ENCODE measurements at places on chromosomes 12 and 14. TPM values are rescaled to one million over a fixed set of nuclear protein-coding genes. Genes with fewer than 3 reads are reported as not detected.

DNA sequence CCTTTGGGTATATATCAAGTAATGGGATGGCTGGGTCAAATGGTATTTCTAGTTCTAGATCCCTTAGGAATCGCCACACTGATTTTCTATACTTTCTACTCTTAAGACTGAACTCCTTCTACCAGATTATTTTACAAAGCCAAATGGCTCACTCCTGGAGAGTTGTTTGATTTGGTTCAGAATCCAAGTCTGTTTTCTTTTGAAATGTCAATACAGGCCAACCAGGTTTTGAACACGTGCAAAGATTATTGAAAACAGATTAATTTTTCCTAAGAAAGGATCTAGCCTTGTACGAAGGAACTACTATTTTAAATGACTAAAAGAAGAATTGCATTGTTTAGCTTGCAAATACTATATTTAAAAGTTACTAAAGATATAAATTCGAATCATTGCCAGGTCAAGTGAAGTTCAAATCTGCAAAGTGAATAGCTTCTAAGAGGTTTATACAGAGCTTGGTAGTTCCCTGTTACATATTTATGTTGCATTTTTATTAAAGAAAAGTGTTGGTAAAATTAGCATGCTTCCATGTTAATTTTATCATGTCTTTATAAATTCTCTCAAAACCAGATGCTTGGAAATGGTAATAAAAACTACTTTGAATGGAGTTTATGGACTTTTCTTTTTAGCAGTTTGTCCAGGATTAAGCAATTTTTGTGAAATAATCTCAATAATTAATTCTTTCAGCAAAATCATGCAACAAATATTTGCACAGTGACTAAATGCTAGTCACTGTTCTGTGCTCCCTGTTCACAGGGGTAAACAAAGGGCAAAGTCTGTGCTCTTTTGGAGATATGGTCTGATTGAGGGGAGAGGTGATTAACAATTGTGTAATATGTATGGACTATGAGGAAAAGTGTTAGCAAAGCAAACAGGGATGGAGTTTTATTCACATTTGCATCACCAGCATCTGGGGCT lies 38.9 kb downstream of the GPR65 start:
- DNase-seq, result no peak
- no peaks in the 10 kb centered on the region for H3K27me3 ChIP-seq
- H3K4me1 ChIP-seq, result peaks cover 5% of the 10 kb centered on the region

- no peaks in the 10 kb centered on the region for H3K36me3 ChIP-seq
- DNase-seq, result no peak
- H3K27ac ChIP-seq, result no peak overlapping the region
These were observed 254.2 kb downstream of the ZFP36L1 start for GRCh38 chr14:68538639-68539038.

- H3K27ac ChIP-seq, result no peak overlapping the region
- H3K4me1 ChIP-seq, result no peaks in the 10 kb centered on the region
- DNase-seq, result no peak
- H3K27me3 ChIP-seq, result no peaks in the 10 kb centered on the region
- peaks cover 26% of the 10 kb centered on the region for H3K36me3 ChIP-seq
- no peak overlapping the region for H3K4me3 ChIP-seq
These were observed 63.7 kb upstream of the DNM1L start for GRCh38 chr12:32615441-32615840.

GRCh38 chr14:65024957-65025356 lies 38.3 kb downstream of the FNTB start:
- H3K36me3 ChIP-seq, result no peaks in the 10 kb centered on the region
- no peaks in the 10 kb centered on the region for H3K4me1 ChIP-seq
- H3K27ac ChIP-seq, result no peak overlapping the region
- DNase-seq, result no peak
- H3K4me3 ChIP-seq, result no peak overlapping the region

- no peaks in the 10 kb centered on the region for H3K36me3 ChIP-seq
- no peak for DNase-seq
- no peak overlapping the region for H3K4me3 ChIP-seq
- no peaks in the 10 kb centered on the region for H3K27me3 ChIP-seq
- no peaks in the 10 kb centered on the region for H3K4me1 ChIP-seq
- H3K27ac ChIP-seq, result no peak overlapping the region
These were observed 47.3 kb downstream of the DAD1 start for GRCh38 chr14:22541721-22542120.

DNA sequence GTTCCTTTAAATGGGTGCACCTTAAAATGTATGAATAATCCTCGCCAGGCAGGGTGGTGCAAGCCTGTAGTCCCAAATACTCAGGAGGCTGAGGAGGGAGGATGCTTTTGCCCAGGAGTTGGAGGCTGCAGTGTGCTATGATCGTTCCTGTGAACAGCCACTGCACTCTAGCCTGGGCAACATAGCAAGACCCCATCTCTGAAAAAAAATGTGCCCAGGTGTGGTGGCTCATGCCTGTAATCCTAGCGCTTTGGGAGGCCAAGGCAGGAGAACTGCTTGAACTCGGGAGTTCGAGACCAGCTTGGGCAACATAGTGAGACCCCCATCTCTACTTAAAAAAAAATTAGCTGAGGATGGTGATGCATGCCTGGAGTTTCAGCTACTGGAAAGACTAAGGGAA lies 39.6 kb downstream of the ACACB start:
- no peaks in the 10 kb centered on the region for H3K27me3 ChIP-seq
- no peaks in the 10 kb centered on the region for H3K36me3 ChIP-seq
- H3K4me1 ChIP-seq, result peaks cover 12% of the 10 kb centered on the region
- no peak overlapping the region for H3K27ac ChIP-seq
- H3K4me3 ChIP-seq, result no peak overlapping the region

GRCh38 chr14:22178333-22178839 lies 410.6 kb downstream of the DAD1 start:
- H3K36me3 ChIP-seq, result no peaks in the 10 kb centered on the region
- DNase-seq, result no peak
- H3K27ac ChIP-seq, result no peak overlapping the region
- H3K4me3 ChIP-seq, result no peak overlapping the region
- no peaks in the 10 kb centered on the region for H3K4me1 ChIP-seq

DNA sequence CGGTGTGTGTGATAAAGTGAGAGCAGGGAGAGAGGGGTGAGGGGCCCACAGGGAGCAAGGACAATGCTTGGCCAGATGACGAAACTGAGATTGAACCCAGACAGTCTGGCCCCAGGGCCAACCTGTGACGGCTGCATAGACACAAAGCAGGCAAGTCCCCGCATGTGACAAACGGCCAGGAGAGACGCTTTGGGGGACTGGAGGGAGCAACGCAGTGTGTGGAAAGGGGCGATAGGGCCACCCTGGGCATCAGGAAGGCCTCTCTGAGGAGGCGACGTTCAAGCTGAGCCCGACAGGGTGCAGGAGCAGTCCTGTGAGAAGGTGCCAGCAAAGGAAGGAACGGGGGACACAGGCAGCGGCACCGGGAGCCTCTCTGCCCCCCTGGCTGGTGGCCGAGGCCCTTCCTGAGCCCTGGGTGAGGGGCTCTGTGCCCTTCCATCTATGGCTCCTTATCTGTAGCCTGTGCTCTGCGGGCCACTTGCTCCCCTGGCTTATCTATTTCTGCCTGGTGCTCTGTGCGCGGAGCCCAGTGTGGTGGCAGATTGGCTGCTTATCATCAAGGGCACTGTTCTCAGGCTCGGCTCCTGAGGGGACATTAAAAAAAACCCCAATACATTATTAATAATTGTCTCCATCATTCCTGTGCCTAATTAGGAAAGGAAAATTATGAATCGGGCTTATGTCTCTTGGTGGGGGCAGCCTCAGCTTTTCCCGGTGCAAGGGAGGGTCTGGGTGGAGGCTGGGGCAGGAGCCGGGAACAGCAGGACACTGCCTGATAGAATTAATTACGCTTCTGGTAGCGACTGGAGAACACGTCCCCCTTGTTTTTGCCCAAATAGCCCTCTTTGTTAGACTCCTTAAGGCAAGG lies 39.8 kb downstream of the PRIMA1 start:
- DNase-seq, result no peak
- H3K27me3 ChIP-seq, result no peaks in the 10 kb centered on the region
- H3K27ac ChIP-seq, result no peak overlapping the region
- no peak overlapping the region for H3K4me3 ChIP-seq

GRCh38 chr12:118541071-118541470 lies 164.7 kb downstream of the SUDS3 start:
- no peak for DNase-seq
- H3K36me3 ChIP-seq, result no peaks in the 10 kb centered on the region
- H3K27ac ChIP-seq, result no peak overlapping the region

GRCh38 chr14:105487449-105487985 lies 831 bp downstream of the CRIP1 start:
- H3K36me3 ChIP-seq, result no peaks in the 10 kb centered on the region
- no peak for DNase-seq
- peaks cover 6% of the 10 kb centered on the region for H3K4me1 ChIP-seq
- H3K4me3 ChIP-seq, result peak overlapping the region; percentile 14

GRCh38 chr12:75438059-75438754 lies 42.3 kb upstream of the GLIPR1 start:
- no peaks in the 10 kb centered on the region for H3K4me1 ChIP-seq
- H3K27me3 ChIP-seq, result no peaks in the 10 kb centered on the region
- H3K4me3 ChIP-seq, result no peak overlapping the region
- no peak overlapping the region for H3K27ac ChIP-seq

GRCh38 chr14:55353686-55354467 lies 57.8 kb downstream of the ATG14 start:
- peaks cover 6% of the 10 kb centered on the region for H3K4me1 ChIP-seq
- H3K27ac ChIP-seq, result no peak overlapping the region
- no peaks in the 10 kb centered on the region for H3K36me3 ChIP-seq

- no peak overlapping the region for H3K4me3 ChIP-seq
- no peaks in the 10 kb centered on the region for H3K36me3 ChIP-seq
- no peaks in the 10 kb centered on the region for H3K27me3 ChIP-seq
- no peak for DNase-seq
These were observed 55.4 kb downstream of the GRIP1 start for GRCh38 chr12:66623455-66623854.

DNA sequence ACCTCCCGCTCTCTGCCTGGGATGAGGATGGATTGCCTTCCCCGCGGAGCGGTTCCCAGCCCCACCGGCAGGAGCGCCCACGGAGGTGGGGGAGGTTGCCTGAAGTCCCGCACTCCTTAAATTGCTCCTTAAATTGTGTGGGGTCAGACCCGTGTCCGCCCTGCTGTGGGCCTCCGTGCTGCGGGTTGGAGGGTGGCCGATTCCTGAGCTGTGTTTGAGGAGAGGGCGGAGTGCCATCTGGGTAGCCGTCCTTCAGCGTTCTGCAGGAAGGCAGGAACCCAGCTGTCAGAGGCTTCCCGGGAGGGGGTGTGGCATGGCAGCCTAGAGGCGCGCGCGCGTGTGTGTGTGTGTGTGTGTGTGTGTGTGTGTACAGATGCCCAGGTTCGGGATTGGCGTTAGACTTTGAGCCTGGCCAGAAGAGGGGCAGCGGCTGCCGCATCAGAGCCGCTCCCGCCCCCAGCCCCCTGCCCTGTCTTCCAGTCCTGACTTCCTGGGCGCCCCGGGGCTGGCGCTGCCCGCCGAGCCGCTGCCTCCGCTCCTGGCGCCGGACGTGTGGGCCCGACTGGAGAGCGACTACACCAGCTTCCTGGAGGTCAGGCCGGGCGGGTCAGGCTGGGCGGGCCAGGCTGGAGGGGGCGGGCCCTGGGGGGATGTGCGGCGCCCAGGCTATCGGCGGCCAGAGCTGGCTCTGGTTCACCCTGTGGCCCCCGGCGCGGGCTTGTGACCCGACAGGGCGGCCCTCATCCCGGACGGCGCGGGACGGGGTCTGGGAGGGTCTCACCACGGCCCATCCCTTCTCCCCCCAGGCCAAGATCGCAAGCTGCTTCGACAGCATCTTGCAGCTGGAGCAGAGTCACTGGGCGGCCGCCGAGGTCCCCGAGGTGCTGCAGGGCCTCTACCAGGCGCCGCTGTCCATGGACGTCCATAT lies 9.2 kb downstream of the EXOC3L4 start:
- no peak overlapping the region for H3K4me3 ChIP-seq
- peak; percentile 88 for DNase-seq
- no peaks in the 10 kb centered on the region for H3K36me3 ChIP-seq
- peaks cover 13% of the 10 kb centered on the region for H3K4me1 ChIP-seq
- no peaks in the 10 kb centered on the region for H3K27me3 ChIP-seq

GRCh38 chr12:25852792-25853191 lies 105.7 kb upstream of the RASSF8 start:
- no peaks in the 10 kb centered on the region for H3K4me1 ChIP-seq
- no peak for DNase-seq
- no peaks in the 10 kb centered on the region for H3K27me3 ChIP-seq
- no peaks in the 10 kb centered on the region for H3K36me3 ChIP-seq
- no peak overlapping the region for H3K27ac ChIP-seq
- H3K4me3 ChIP-seq, result no peak overlapping the region

DNA sequence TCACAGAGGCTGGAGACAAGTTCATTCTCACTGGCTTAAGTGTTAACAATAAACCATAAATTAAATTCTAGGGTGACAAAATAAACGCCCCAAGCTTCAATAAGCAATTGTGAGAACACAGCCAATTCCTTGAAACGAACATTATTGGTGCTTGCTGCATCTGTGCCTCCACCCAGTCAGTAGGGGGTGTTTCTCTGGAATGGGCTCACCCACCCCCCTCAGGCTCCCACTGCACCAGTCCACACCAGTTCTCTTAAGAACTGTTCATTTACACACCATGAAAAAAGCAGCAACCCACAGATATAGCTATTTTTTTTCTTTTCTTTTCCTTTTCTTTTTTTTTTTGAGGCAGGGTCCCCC lies 34.7 kb downstream of the CDC42BPB start:
- no peaks in the 10 kb centered on the region for H3K36me3 ChIP-seq
- no peak overlapping the region for H3K4me3 ChIP-seq
- no peak for DNase-seq
- H3K4me1 ChIP-seq, result no peaks in the 10 kb centered on the region

DNA sequence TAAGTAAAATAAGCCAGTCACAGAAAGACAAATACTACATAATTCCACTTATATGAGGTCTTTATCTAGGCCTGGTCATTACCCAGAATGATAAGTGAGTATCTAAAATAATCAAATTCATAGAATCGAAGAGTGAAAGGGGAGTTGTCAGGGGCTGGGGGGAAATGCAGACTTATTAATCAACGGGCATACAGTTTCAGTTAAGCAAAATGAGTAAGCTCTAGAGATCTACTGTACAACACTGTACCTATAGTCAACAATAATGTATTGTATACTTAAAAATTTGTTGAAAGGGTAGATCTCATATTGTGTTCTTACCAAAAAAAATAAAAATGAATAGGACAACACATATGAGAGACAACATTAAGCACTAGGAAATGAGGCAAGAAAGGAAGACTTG lies 13.3 kb downstream of the BTBD7 start:
- no peak overlapping the region for H3K4me3 ChIP-seq
- no peaks in the 10 kb centered on the region for H3K36me3 ChIP-seq
- no peak overlapping the region for H3K27ac ChIP-seq
- H3K27me3 ChIP-seq, result no peaks in the 10 kb centered on the region
- peaks cover 3% of the 10 kb centered on the region for H3K4me1 ChIP-seq

- no peak overlapping the region for H3K4me3 ChIP-seq
- DNase-seq, result peak; percentile 4
- no peaks in the 10 kb centered on the region for H3K27me3 ChIP-seq
- H3K36me3 ChIP-seq, result no peaks in the 10 kb centered on the region
- no peak overlapping the region for H3K27ac ChIP-seq
These were observed 3.8 kb downstream of the NR4A1 start for GRCh38 chr12:52054833-52055730.

The TEDC1 gene
- total RNA-seq, result 3.0 TPM

The PXMP2 gene
- total RNA-seq, result 27.1 TPM

The FCF1 gene
- total RNA-seq, result 21.5 TPM

The B3GNT4 gene
- 0.06 TPM for total RNA-seq

The MSRB3 gene
- 4.0 TPM for total RNA-seq

The FAM222A gene
- total RNA-seq, result 4.3 TPM

The TMCC3 gene
- total RNA-seq, result 6.3 TPM

The ZDHHC22 gene
- total RNA-seq, result not detected
